ENCODE measurements at places on chromosomes 3 and 15.

- DNase-seq = no peak
Observed at GRCh38 chr15:45454814-45455213, 67.7 kb downstream of the SLC30A4 start.

GRCh38 chr15:29442532-29442931, 172.9 kb upstream of the NSMCE3 start:
- no peak for DNase-seq

DNA sequence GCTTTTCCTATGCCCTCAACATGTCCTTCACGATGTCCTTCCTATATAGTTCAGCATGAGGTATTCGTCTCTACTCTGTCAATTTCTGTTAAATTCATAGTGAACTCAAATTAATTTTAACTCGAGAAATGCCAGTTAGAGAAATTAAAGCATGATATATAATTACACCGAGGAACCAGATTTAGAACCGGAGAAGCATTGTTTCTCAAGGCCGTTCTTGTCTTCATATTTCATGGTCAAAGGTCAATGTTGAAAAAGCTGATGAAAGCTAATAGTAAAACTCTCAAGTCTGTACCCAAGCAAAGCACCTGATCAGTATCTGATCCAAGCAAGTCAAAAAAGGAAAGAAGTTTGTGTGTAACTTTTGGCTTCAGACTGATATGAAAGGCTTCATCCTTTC, 163.8 kb downstream of the ZBTB20 start:
- DNase-seq = no peak

GRCh38 chr3:99683465-99683864, 45.1 kb downstream of the COL8A1 start:
- no peak for DNase-seq

DNA sequence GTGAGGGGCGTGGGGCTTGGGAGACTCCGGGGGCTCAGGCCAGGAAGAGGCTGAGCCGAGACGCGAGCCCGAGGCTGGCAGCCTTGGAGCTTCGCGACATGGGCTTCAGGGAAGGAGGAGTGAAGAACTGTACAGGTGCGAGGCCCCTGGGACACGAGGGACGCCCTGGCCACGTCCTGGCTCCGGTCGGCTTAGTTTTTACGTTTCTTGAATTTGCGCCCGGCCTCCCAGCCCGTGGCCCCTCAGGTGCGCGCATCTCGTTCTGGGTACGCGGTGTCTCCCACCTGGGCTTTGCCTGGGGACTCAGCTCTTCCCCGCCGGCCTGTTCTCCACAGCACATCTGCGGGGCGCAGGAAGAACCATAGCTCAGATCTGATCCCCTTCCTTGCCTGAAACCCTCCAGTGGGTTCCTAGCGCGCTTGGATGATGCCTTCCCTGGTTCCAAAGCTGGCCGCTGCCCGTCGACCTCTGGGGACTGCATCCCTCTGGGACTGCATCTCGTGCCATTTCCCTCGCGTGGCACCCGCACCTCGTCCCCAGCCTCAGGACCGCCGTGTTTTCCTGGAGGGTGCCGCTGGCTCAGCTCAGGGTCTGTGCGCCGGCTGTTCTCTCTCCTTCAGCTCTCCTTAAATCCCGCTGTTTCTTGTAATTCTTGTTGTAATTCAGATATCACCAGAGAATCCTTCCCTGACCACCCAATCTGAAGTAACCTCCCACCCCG, 614 bp downstream of the CHCHD6 start:
- DNase-seq = no peak

GRCh38 chr3:169563775-169564059, 99.8 kb downstream of the MECOM start:
- DNase-seq = no peak

GRCh38 chr15:38186507-38186906, 66.1 kb upstream of the SPRED1 start:
- DNase-seq = no peak

GRCh38 chr3:118000219-118000618, 1034.4 kb downstream of the IGSF11 start:
- DNase-seq = no peak

DNA sequence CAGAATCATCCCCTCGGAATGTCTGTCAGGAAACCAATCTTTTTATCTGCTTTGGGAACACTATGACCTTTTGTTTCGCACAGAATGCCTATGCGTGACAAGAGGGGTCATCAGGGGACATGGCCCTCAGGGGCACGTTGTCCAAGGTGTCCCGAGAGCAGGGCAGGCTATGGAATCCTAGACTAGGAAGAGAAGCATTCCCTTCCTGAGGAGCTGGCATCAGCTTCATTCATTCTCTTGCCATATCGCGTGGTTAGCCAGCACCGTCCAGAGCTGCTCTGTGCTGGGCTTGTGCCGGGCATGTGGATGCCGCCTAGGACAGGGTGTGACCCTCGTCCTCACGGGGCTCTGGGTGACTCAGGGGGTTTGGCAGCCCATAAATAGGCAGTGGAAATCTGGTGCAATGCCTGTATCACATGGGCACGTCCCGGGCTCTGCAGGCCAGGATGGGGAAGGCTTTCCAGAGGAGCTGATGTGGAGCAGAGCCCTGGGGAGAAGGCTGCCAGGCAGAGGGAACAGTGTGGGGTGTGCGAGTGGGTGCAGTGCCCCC, 117.8 kb downstream of the TMEM266 start:
- DNase-seq = no peak

DNA sequence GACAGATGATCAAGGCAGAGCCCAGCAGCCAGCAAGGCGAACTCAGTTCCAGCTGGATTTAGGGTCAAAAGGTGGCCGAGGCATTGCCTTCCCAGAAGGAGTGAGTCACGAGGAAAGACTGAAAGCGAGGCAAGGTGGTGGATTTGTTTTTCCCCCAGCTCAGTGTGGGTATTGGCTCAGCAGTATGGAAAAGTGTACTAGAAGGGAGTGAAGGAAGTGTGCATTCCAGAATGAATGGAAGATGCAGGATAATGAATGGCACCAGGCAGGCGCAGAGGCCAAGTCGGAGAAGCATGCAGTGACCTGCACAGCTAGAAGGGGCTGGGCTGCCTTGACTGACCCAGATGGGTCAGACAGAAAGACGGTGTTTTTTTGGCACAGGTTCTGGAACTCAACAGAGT, 46.3 kb downstream of the FOXP1 start:
- no peak for DNase-seq

- DNase-seq = no peak
Observed at GRCh38 chr3:127658234-127658633, 14.5 kb upstream of the ABTB1 start.

GRCh38 chr3:50525191-50525910, 21.9 kb upstream of the CACNA2D2 start:
- no peak for DNase-seq

GRCh38 chr3:11140030-11140712, 14.1 kb upstream of the HRH1 start:
- no peak for DNase-seq

GRCh38 chr3:9770276-9770812, 597 bp upstream of the CAMK1 start:
- DNase-seq = no peak

DNA sequence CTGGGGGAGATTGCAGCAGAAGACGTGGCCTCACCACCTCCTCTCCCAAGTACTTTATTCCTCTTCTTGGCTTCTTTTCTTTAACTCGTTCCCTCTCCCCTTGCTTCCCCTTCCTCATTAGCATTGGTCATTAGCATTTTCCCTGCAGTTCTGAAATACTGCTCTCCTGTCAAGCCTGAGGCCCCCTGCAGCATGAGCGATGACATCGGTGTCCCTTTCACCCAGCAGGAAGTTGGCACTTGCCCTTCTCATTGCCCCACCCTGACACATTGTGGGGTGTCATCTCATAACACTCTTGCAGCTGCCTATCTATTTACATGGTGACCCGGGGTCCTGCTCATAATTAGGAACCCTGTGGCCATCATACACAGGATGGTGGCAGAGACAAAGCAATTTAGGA, 167.1 kb downstream of the ARRDC4 start:
- no peak for DNase-seq

DNA sequence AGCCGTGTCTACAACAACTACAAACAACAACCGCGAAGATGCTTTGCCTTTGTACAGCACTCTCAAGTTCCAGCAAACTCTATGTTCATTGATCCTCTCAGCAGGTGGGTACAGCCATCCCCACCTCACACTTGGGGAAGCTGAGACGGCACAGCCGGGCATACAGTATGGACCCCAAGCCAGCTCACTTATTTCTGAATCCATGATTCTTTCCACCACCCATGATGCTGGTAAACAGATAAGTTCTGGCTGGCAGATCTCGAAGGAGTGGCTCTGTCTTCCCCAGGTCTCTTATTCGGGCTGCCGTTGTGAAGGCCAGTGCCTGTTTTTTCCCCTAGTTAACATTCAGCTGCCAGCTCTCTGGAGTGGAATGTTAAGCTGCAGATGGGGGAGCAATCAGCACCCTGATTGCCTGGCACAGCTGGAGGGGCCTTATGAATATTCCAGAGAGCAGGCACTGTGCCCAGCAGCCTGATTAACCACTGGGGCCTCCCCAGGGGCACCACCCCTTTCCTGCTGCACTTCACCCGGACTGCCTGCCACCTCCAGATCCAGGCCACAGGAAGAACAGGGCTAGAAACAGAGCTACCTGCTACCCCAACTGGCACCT, 73.2 kb downstream of the CORO2B start:
- no peak for DNase-seq

GRCh38 chr15:38304481-38304880, 51.8 kb downstream of the SPRED1 start:
- no peak for DNase-seq

- no peak for DNase-seq
Observed at GRCh38 chr3:69330891-69331400, 54.9 kb downstream of the FRMD4B start.

DNA sequence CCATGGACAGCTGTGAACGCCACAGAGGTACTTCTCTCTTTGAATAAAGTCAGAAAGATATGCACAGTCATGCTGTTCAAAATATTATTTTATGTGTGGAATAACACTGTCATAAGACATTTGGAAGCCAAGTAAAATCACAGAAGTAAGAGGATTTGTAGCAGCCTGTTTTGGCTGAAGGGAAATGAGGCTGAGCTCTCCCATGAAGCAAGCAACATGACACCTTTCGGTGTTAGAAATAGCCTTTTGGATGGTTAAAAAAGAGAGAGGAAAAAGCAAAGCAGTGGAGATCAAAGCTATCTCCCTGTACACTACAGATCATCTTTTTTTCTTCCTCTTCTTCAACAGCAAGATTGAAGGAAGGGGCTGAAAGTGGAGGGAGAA, 755.3 kb downstream of the ROBO1 start:
- no peak for DNase-seq

DNA sequence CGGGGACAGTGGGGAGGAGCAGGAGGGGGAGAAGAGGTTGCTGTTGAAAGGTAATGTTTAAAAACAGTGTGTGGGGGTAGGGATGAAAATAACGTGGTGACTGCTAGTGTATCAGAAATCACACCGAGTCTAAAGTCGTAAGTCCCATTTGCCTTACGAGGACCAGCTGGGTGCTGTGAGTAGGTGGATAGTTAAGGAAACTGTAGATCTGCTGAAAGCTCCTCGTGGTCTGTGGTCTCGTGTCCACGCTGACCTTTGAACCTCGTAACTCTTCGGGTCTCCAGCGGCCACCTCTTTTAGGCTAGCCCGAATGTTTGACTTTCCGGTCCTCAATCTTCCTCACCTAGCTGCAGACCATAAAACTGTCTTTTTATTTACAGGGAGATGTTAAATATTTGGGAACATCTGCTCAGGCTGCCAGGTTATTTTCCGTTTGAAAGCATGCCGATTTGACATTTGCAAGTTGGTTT, 29.3 kb upstream of the ST3GAL6 start:
- no peak for DNase-seq

- DNase-seq = no peak
Observed at GRCh38 chr3:127175272-127175671, 17.7 kb upstream of the PRR23E start.

GRCh38 chr3:61853912-61854311, 292.5 kb downstream of the PTPRG start:
- no peak for DNase-seq

- DNase-seq = no peak
Observed at GRCh38 chr15:85408270-85408746, 27.9 kb downstream of the AKAP13 start.

DNA sequence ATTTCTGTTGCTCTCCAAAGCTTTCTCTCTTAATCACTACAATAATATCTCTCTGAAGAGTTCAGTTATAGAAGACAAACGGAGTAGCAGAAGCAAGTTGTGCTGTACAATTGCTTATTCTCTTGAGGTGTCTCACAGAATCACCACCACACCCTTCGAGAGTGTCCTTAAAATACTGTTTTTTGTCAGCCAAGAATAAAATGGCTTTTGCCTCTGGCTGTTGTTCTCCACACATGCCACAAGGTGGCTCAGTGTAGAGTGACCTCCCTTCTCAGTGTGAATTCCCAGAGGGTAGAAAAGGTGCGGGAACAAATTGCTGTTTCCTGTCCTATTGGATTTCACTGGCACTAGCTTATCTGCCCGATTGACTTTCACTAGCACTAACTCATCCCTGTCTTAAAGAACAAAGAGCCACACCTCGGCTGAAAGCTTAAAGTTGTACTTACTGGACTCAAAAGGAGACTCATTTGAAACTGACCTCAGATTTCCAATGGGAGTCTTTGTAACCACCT, 134.2 kb upstream of the SATB1 start:
- DNase-seq = no peak

GRCh38 chr3:127002195-127003174, 19.6 kb downstream of the PLXNA1 start:
- DNase-seq = no peak

DNA sequence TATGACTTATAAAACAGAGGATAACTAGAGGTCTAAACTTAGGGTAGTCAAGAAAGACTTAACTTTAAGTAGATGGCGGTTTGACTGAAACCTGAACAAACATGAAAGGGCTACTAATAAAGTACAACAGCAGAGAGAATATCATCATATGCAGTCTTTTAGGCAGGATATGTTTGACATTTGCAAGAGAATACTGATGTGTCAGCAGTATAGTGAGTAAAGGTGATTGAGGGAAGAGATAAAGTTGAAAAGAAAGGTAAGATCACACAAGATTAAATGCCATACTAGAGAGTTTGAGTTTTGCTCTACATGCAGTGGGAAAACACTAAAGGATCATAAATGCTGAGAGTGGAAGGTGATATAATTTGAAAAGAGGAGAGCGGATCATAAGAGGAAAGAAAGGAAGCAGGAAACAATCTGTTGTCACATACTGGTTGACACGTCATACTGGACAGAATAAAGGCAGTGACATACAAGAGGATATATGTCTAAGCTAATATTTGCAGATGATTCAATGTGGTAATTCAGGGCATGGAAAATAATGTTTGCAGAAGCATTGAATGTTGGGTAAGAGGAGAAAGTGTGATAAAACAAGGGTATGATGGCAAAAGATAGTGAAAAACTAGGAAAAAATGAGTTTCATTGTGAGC, 223.0 kb downstream of the EPHA6 start:
- DNase-seq = no peak

- no peak for DNase-seq
Observed at GRCh38 chr3:150798122-150798618, 35.2 kb upstream of the SIAH2 start.

Measured in activated naive CD8-positive, alpha-beta T cell treated with anti-CD3 and anti-CD28 coated beads, Interleukin-2, amount 50 U/mL, for 16 hours (primary cell).